ENCODE measurements at places on chromosomes 16 and 17.

- no peak for DNase-seq
These were observed 579.3 kb upstream of the CDH8 start for GRCh38 chr16:62615526-62615925.

- no peak for DNase-seq
These were observed 191.1 kb downstream of the ZFHX3 start for GRCh38 chr16:72856797-72857196.

- no peak for DNase-seq
These were observed 55.6 kb upstream of the CIBAR2 start for GRCh38 chr16:85167589-85168537.

DNA sequence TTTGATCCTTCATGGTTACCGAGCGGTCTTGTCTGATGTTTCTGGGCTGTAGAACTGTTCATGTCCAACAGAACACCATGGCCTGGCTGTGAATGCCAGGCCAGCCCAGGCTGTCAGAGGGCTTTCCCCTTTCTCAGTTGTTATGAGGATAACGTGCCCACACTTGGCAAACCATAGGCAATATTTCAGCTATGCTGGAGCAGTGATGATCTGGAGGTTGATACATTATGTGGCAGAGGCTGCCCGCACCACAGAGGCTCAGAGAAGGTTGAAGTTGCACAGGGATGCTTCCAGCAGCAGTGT, 92.9 kb downstream of the C16orf78 start:
- DNase-seq = no peak

GRCh38 chr16:66872559-66872942, 7.8 kb upstream of the PDP2 start:
- no peak for DNase-seq

GRCh38 chr16:3810198-3810664, 70.3 kb downstream of the CREBBP start:
- DNase-seq = no peak

DNA sequence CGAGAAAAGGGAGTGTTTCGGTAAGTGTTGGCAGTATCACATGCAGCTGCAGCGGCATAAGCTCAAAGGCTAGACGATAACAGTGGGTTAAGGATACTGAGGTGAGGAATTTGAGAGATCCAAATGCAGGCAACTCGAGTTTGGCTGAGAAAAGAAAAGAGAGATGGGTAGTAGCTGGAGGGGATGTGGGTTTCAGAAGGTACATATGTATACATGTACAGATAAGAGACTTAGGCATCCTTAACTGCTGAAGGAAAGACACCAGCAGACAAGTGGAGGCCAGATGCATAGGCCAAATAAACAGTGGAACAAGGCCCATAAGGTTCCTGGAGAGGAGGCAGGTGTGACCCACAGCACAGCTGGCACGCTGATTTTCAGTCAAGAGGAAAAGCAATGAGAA, 86.6 kb upstream of the NETO2 start:
- no peak for DNase-seq

- DNase-seq = no peak
These were observed 170.2 kb downstream of the CEP112 start for GRCh38 chr17:66021757-66022156.

- DNase-seq = no peak
These were observed 117.8 kb downstream of the AATF start for GRCh38 chr17:37066322-37067255.

DNA sequence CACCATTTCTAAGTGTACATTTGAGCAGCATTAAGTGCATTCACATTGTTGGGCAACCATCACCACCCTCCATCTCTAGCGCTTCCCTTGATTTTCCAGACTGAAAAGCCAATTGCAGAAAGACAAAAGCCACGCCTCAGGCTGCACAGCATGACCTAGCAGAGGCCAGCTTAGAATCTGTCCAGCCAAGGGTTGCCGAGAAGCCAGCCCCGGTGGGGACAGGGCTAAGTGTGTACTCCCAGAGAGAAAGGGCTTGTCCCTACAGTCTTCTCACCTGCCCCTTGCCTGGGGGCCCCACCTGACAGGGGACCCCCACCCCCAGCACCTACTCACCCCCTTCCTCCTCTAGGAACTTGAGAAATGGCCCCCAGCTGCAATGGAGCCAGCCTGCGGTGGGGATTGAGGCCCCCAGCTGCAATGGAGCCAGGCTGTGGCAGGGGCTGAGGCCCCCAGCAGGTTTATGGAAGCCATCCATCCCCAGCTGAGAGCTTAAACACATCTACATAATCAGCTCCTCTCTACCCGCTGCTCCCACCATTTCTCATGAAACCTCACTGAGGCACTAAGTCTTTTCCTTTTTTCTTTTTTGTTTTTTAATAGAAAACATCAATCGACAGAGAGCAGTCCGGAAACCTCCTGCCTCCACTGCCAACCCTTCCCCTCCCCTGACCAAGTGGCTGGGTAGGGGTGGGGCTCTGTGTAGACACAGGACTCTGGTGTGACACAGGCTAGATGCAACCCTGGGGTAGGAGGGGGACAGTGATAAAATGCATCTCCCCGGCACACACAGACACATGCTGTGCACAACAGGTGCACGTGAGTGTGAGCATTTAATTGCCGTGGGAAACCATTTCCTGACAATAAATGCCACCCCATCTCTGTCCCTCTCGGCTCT, 77.9 kb downstream of the CCT6B start:
- no peak for DNase-seq

DNA sequence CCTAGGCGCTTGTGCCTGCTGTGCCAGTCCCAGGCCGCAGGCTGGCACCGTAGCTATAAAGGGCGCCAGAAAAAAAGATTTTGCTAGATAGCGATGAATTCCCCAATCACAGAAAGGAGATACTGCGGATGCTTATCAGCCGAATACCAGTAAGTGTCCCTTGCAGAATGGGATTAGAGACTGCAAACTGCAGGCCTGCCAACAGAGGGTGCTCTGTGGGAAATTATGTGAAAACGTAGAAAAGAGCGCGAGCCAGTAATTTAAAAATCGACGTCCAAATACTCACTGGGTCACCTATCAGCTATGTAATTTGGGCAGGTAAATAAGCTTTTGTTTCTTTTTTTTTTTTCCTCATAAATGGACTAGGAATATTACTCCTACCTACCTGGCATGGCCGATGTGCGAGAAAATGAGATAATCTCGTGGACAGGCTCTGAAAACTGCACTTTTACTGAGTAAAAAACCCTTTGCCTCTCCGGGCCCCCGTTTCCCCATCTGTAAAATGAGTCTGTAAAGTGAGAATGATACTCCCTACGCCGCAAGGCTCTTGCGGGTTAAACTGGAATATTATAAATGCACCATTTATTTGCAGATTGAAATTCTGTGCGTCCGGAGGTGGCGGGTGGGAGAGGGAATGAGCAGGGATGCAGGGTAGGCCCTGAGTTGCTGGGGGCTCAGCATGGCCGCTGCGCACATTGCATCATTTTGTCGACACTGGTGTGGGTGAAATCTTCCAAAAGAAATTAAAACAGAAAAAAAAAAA, 1.2 kb upstream of the COG1 start:
- peak; percentile 50 for DNase-seq

DNA sequence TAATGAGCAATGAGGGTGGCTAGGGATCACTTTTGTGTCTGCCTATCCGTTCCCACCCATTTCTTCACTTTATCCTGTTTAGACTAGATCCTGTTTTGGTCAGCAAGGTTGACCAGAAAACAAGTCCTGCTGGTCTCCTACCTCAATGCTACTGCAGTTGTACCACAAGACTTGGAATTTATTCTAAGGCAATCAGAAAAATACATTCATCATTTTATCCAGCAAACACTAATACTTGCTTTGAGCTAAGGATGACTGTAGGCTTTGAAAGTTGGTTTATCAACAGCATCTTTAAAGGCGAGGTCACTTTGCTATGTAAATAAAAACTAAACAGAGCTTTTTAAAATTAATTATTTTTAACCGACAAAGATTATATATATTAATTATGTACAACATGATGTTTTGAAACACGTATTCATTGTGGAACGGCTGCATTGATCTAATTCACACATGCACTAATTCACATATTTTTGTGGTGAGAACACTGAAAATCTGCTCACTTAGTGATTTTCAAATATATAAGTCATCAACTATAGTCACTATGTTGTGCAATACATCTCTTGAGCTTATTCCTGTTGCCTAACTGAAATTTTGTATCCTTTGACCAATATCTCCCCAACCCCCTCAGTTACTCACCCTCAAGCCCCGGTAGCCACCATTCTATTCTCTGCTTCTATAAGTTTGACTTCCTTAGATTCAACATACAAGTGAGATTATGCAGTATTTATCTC, 125.9 kb upstream of the HS3ST3A1 start:
- no peak for DNase-seq

DNA sequence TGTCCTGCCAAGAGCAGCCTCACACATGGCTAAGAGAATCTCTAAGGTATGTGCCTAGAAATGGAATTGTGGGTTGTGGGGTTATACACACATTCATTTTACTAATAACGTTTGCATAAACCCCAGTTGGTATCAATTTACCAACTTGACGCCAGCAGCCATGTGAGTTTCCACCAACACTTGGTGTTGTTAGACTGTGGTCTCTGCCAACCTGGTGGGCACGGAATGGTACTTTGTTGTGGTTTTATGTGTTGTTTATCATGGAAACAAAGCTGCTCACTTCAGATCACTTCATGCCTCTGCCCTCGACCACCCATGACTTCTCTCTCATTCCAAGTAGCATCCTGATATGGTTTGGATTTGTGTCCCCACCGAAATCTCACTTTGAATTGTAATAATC, 152.0 kb upstream of the CDC42EP4 start:
- no peak for DNase-seq

DNA sequence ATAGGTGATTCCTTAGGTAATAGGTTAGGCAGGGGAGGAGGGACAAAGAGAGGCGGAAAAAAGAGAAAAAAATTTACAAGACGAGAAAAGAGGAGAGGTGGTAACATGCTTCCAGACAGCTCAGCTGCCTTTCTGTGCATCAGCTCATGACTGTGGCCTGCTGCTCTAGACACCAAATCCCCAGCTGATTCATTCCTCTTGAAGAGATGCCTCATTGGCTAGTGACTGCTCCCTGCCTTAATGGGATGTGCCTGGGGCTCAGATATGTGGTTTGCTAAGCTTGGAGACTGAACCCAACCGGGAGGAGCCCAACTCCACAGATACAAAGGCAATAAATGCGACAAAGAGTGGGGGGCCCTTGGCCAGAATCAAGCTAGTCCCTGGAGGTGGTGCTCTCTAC, 105.9 kb upstream of the FAM20A start:
- no peak for DNase-seq

DNA sequence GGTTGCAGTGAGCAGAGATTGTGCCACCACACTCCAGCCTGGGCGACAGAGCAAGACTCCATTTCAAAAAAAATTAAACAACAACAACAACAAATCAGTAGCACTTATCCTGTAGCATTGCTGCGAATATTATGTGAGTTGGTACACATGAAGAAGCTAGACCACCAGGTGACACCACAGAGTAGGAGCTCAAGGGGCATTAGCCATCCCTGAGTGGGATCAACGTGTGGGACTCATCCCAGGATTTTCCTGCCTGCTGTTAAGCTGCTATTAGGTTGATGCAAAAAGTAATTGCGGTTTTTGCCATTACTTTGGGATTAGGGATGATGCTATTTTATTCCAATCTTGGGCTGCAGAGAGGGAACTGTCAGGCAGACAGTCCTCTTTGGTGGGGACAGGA, 47.2 kb downstream of the OTOA start:
- DNase-seq = no peak

- peak; percentile 1 for DNase-seq
These were observed 14.4 kb upstream of the ALDH3A1 start for GRCh38 chr17:19762515-19762961.

GRCh38 chr17:55889271-55889670, 138.4 kb downstream of the PCTP start:
- DNase-seq = no peak

- no peak for DNase-seq
These were observed 298.1 kb upstream of the IRX5 start for GRCh38 chr16:54632322-54633220.

DNA sequence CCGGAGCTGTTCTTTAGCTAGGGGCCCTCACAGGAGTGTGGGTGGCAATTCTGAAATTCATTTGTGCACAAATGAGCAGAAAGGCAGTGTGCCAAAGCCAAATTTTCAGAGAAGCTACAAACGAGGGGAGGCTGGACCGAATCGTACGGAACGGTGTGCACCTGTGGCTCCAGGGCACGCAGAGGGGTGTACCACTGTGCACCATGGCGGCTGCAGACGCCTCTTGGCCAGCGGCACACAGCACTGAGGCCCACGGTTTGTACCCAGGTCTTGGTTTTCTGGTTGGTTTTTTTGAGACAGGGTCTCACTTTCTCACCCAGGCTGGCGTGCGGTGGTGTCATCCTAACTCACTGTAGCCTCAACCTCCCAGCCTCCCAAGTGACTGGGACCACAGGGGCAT, 14.9 kb downstream of the CHMP1A start:
- DNase-seq = no peak

- no peak for DNase-seq
These were observed 4.2 kb downstream of the ADCY9 start for GRCh38 chr16:4111748-4112696.

GRCh38 chr17:13784434-13785095, 182.8 kb upstream of the HS3ST3A1 start:
- DNase-seq = no peak

DNA sequence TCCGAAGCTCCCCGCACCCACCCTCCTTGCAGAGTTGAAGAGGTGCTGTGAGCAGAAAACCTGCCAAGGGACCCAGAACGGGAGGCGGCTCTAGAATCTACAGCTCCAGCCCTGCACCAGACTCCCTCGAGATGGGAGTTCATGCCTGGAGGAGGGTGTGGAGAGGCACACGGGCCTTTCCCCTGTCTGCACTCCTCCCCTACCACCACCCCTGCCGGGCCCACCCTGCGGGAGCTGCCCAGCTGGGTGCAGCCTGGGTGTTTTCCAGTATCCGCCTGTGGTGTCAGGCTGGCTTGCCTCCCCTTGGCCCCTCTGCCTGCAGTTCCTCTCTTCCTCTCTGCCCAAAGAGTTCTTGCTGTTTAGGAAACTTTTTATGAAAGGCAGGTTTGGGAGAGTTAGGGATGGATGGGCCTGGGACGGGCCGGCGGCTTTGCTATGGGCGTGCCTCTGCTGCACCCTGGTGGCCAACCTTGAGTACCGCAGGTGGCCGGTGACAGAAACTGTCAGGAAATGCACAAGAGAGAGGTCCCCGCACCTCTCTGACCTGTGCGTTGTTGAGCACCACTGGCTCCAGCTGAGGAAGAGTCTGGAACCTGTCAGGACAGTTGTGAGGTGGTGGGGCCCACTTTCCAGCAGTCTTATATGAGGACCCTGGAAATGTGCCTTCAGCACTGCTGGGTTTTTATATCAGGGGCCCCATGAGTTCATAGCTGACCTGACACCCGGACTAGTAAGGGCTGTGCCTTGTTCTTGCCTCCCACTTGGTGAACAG, 354.1 kb downstream of the SEC14L1 start:
- no peak for DNase-seq

GRCh38 chr16:80971819-80972218, 34.9 kb downstream of the CMC2 start:
- DNase-seq = no peak

- no peak for DNase-seq
These were observed 134.4 kb downstream of the COPRS start for GRCh38 chr17:31724619-31725018.

DNA sequence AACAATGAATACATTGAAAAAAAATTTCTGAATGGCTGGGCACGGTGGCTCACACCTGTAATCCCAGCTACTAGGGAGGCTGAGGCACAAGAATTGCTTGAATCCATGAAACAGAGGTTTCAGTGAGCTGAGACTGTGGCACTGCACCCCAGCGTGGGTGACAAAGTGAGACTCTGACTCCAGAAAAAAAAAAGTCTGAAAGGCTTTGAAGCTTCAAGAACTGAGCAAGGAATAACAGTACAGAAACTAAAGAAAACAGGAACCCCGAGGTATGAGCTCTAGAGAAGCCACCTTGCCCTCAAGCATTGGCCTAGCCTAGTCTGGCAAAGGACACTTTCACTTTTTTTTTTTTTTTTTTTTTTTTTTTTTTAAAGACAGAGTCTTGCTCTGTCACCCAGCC, 45.0 kb downstream of the TEX2 start:
- DNase-seq = no peak

Data from NCI-H187 (cell line).